ENCODE measurements at places on chromosomes 12 and 14. TPM values are rescaled to one million over a fixed set of nuclear protein-coding genes. Genes with fewer than 3 reads are reported as not detected.

CLEC2A gene
- total RNA-seq = not detected

OR6C70 gene
- total RNA-seq = not detected

SLCO1B1 gene
- total RNA-seq = not detected

RNASE3 gene
- not detected for total RNA-seq

SYT10 gene
- not detected for total RNA-seq

HOXC4 gene
- 18.4 TPM for total RNA-seq

PLEKHH1 gene
- 1.6 TPM for total RNA-seq

FOXA1 gene
- total RNA-seq = not detected

KSR2 gene
- total RNA-seq = not detected

AHSA1 gene
- total RNA-seq = 110 TPM

FLRT2 gene
- 21.2 TPM for total RNA-seq

NABP2 gene
- total RNA-seq = 18.6 TPM

ANKS1B gene
- 37.0 TPM for total RNA-seq

FGF23 gene
- not detected for total RNA-seq

FAIM2 gene
- total RNA-seq = 0.58 TPM

P2RX2 gene
- 0.27 TPM for total RNA-seq

ADGRD1 gene
- total RNA-seq = 59.2 TPM

GRCh38 chr12:66941150-66941549 lies 262.3 kb upstream of the GRIP1 start:
- H3K36me3 ChIP-seq = no peaks in the 10 kb centered on the region
- no peak for DNase-seq
- no peak overlapping the region for H3K27ac ChIP-seq
- no peak overlapping the region for H3K4me3 ChIP-seq

- no peaks in the 10 kb centered on the region for H3K27me3 ChIP-seq
- H3K36me3 ChIP-seq = no peaks in the 10 kb centered on the region
- H3K27ac ChIP-seq = no peak overlapping the region
- DNase-seq = no peak
- no peak overlapping the region for H3K4me3 ChIP-seq
These were observed 454.8 kb downstream of the TMTC2 start for GRCh38 chr12:83141460-83141994.

- no peaks in the 10 kb centered on the region for H3K36me3 ChIP-seq
- no peaks in the 10 kb centered on the region for H3K27me3 ChIP-seq
- no peaks in the 10 kb centered on the region for H3K4me1 ChIP-seq
- no peak overlapping the region for H3K4me3 ChIP-seq
These were observed 99.7 kb downstream of the RFLNA start for GRCh38 chr12:124394462-124395128.

DNA sequence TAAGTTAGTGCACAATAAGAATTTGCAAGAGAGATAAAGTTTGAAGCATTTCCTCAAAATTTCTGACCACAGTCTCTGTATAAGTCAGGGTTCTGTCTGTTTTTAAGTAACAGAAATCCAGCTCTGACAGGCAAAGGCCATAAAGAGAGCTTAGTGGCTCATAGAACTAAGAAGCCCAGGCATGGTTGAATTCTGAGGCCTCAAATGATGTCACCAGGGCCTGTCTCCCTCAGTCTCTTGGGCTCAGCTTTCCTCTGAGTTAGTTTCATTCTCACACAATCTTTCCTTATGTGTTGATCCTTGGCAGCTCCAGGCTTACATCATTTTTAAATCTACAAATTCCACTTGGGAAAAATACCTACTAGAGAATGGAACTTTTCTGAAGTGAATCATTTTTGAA lies 173.4 kb upstream of the ATP2B1 start:
- no peak for DNase-seq
- no peaks in the 10 kb centered on the region for H3K36me3 ChIP-seq
- H3K4me3 ChIP-seq = no peak overlapping the region
- H3K27ac ChIP-seq = no peak overlapping the region
- no peaks in the 10 kb centered on the region for H3K4me1 ChIP-seq

DNA sequence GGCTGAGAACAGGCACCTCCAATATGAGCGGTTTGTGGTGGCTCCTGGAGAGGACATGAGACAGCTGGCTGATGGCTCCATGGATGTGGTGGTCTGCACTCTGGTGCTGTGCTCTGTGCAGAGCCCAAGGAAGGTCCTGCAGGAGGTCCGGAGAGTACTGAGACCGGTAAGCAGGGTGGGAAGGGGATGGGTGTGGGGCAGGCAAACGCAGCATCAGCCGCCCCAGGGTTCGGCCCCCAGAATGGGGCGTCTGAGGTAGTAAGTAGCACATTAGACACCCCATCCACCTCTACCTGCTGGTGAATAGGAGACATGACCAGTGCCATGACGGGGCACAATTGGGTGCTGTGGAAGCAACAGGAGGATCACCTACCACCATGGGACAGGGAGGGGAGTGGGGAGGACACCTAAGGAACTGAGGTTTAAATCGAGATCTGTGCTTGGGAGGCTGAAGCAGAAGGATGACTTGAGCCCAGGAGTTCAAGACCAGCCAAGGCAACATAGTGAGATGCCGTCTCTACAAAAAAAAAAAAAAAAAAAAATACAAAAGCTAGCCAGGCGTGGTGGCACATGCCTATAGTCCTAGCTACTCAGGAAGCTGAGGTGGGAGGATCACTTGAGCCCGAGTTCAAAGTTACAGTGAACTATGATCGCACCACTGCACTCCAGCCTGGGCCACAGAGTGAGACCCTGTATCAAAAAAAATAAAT lies 25.5 kb downstream of the ITGA7 start:
- no peak overlapping the region for H3K4me3 ChIP-seq
- peak; percentile 62 for DNase-seq
- H3K4me1 ChIP-seq = no peaks in the 10 kb centered on the region

GRCh38 chr12:90899456-90900182 lies 55.4 kb downstream of the CCER1 start:
- no peak overlapping the region for H3K27ac ChIP-seq
- H3K36me3 ChIP-seq = no peaks in the 10 kb centered on the region
- no peaks in the 10 kb centered on the region for H3K4me1 ChIP-seq
- no peak overlapping the region for H3K4me3 ChIP-seq

DNA sequence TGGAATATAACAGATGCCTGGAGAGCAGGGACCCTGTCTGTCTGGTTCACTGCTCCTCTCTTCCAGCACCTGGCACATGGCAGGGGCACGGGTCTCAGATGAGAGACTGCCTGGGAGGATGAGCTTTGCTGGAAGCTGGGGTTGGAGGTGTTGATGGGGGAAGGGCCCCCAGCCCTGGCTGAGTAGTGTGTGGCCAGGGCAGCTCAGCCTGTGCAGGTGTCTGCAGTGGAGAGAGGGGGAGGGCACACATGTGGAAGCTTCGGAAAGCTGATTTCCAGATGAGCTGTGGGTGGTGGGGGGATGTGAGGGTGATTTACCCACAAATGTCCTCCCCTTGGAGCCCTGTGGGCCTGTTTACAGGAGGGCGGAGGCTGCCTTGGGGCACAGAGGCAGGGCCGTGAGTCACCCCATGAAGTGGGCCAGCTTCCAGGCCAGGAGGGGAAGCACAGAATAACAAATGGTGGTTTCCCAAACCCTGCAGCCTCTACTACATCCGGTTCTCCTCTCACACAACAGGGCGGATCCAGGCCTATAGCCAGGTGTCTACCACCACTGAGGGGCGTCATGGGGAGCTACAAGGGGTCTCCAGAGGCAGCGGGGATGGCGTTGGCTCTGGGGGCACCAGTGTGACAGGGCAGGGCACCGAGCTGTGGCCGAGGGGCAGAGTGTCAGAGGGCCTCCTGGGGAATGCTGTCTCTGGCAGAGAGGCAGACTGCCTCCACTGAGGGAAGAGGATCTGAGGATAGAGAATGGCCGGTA lies 11.0 kb downstream of the KRT7 start:
- no peaks in the 10 kb centered on the region for H3K36me3 ChIP-seq
- H3K4me1 ChIP-seq = no peaks in the 10 kb centered on the region
- no peak overlapping the region for H3K4me3 ChIP-seq
- H3K27me3 ChIP-seq = no peaks in the 10 kb centered on the region
- DNase-seq = peak; percentile 95

GRCh38 chr12:26810330-26810729 lies 22.7 kb downstream of the ITPR2 start:
- peak; percentile 87 for DNase-seq
- H3K36me3 ChIP-seq = no peaks in the 10 kb centered on the region
- no peaks in the 10 kb centered on the region for H3K4me1 ChIP-seq
- no peaks in the 10 kb centered on the region for H3K27me3 ChIP-seq
- H3K4me3 ChIP-seq = no peak overlapping the region
- peak overlapping the region; percentile 76 for H3K27ac ChIP-seq

- no peak for DNase-seq
- no peaks in the 10 kb centered on the region for H3K27me3 ChIP-seq
- no peaks in the 10 kb centered on the region for H3K36me3 ChIP-seq
- H3K4me1 ChIP-seq = no peaks in the 10 kb centered on the region
- H3K4me3 ChIP-seq = no peak overlapping the region
These were observed 54.0 kb upstream of the PDE3A start for GRCh38 chr12:20314328-20314727.

DNA sequence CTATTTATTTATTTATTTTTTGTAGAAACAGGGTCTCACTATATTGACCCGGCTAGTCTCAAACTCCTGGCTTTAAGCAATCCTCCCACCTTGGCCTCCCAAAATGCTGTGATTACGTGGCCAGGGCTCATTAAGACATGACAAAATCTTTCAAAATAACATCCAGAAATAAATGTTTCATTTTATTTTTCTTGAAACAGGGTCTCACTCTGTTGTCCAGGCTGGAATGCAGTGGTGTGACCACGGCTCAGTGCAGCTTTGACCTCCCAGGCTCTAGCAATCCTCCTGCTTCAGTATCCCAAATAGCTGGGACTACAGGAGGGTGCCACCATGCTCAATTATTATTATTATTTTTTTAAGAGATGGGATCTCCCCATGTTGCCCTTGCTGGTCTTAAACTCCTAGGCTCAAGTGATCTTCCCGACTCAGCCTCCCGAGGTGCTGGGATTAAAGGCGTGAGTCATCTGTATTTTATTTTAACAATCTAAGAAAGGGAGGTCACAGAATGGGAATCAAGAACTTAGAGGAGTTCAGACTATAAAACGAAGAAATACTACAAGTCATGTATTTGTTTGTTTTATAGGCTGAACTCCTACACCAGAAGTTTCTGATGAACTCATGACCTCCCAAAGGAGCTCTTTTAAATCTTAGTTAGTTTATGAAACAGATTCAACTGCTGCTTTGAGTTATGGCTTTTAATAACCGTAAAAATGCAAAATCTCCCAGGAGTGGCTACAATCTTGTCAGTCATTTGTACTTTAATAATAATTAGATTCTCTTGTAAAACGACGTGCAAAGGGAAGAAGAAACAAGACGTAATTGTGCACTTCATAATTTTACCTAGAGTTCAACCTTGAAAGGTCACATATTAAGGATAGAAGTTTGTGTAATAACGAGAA lies 2.1 kb upstream of the TMEM263 start:
- no peak overlapping the region for H3K27ac ChIP-seq
- no peaks in the 10 kb centered on the region for H3K36me3 ChIP-seq
- no peaks in the 10 kb centered on the region for H3K4me1 ChIP-seq
- no peak for DNase-seq

DNA sequence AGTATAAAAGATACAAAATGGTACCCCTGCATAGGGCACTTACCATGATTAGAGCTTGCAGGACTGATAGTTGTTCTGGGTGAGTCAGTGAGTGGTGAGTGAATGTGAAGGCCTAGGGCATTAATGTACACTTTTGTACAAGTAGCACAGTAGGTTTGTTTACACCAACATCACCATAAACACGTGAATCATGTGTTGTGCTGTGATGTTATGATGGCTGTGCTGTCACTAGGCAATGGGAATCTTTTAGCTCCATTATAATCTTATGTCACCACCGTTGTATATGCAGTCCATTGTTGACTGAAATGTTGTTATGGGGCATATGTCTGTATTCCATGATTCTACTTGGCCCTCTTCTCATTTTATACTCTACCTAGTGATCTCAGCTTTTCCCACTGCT lies 11.8 kb downstream of the NUBPL start:
- no peaks in the 10 kb centered on the region for H3K27me3 ChIP-seq
- DNase-seq = no peak
- H3K27ac ChIP-seq = no peak overlapping the region
- H3K36me3 ChIP-seq = no peaks in the 10 kb centered on the region

GRCh38 chr12:65728848-65729793 lies 95.2 kb upstream of the HMGA2 start:
- H3K4me3 ChIP-seq = no peak overlapping the region
- no peaks in the 10 kb centered on the region for H3K4me1 ChIP-seq
- H3K27me3 ChIP-seq = no peaks in the 10 kb centered on the region
- H3K36me3 ChIP-seq = no peaks in the 10 kb centered on the region

- no peaks in the 10 kb centered on the region for H3K27me3 ChIP-seq
- no peak overlapping the region for H3K4me3 ChIP-seq
- H3K36me3 ChIP-seq = no peaks in the 10 kb centered on the region
- DNase-seq = no peak
- H3K27ac ChIP-seq = no peak overlapping the region
- peaks cover 1% of the 10 kb centered on the region for H3K4me1 ChIP-seq
These were observed 15.3 kb upstream of the SNAPC1 start for GRCh38 chr14:61746881-61747280.

DNA sequence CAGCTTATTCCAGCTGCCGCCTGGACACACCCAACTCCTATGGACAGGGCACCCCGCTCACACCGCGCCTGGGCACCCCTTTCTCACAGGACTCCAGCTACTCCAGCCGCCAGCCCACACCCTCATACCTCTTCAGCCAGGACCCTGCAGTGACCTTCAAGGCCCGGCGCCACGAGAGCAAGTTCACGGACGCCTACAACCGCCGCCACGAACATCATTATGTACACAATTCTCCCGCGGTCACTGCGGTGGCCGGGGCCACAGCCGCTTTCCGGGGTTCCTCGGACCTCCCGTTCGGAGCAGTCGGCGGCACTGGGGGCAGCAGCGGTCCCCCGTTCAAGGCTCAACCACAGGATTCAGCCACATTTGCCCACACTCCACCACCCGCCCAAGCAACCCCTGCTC lies 5.9 kb downstream of the SETD1B start:
- no peak overlapping the region for H3K27ac ChIP-seq
- DNase-seq = peak; percentile 78
- H3K4me1 ChIP-seq = no peaks in the 10 kb centered on the region
- no peaks in the 10 kb centered on the region for H3K27me3 ChIP-seq

- no peaks in the 10 kb centered on the region for H3K4me1 ChIP-seq
- H3K27me3 ChIP-seq = no peaks in the 10 kb centered on the region
- H3K36me3 ChIP-seq = no peaks in the 10 kb centered on the region
- no peak for DNase-seq
- no peak overlapping the region for H3K27ac ChIP-seq
These were observed 42.4 kb upstream of the STXBP6 start for GRCh38 chr14:25092258-25092740.

DNA sequence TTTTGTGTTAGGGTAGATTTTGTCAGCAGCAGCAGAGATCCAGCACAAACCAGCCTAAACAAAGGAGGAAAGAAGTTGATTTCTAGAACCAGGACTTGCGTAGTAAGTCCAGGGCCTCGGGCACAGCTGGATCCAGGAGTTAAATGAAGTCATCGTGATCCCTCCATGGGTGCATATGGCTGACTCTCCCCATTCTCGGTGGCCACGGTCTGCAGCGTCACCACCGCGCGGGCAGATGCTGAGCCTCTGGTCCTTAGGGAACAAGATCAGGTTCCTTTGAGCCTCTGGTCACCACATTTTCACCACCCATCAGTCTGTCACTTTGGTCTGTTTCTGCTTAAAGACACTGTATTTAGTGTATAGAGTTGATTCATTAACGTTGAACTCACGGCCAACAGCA lies 14.8 kb upstream of the GALNT9 start:
- H3K27me3 ChIP-seq = no peaks in the 10 kb centered on the region
- DNase-seq = no peak
- no peak overlapping the region for H3K4me3 ChIP-seq
- H3K27ac ChIP-seq = no peak overlapping the region
- H3K36me3 ChIP-seq = no peaks in the 10 kb centered on the region

- no peaks in the 10 kb centered on the region for H3K4me1 ChIP-seq
- no peak overlapping the region for H3K4me3 ChIP-seq
- H3K27me3 ChIP-seq = no peaks in the 10 kb centered on the region
These were observed 1.2 kb downstream of the ANO4 start for GRCh38 chr12:100795800-100796179.
